ENCODE measurements at places on chromosomes 6 and 20. TPM values are rescaled to one million over a fixed set of nuclear protein-coding genes. Genes with fewer than 3 reads are reported as not detected.

The DAAM2 gene
- 9.9 TPM for polyA plus RNA-seq

The MOG gene
- polyA plus RNA-seq, result 4.8 TPM

The TMEM244 gene
- not detected for polyA plus RNA-seq

The ADGRF4 gene
- polyA plus RNA-seq, result 0.09 TPM

The ARFGEF3 gene
- polyA plus RNA-seq, result 0.63 TPM

The HIVEP1 gene
- polyA plus RNA-seq, result 5.1 TPM

Data from right cardiac atrium (tissue), 5 donors.